ENCODE measurements at places on chromosomes 12 and 14.
A peak's percentile ranks its signal among the peaks of the same experiment; 100 is the strongest.

DNA sequence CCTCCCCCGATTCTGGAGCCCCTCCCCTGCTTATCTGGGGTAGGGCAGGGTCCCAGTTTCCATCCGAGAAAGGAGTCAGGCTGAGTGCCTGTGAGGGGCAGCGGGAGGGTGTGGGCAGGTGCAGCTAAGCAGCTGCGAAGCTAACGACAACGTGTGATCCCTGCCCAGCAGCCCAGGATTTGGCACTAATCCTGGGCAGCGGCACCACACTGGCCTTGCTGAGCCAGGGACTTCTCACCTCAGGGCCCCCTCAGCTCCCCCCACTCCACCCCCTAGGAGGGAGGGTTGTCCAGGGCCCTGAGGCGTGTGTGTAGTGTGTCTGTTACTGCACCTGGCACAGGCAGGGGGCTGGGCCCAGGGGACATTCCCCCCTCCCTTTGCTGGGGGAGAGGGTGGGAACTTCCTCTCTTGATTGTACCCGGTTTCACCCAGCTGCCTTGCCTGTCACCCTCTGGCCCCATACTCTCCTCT lies 1.8 kb downstream of the SMIM41 start:
- no peak for DNase-seq

- no peak for DNase-seq
Observed at GRCh38 chr12:31011336-31011735, 62.3 kb upstream of the DDX11 start.

DNA sequence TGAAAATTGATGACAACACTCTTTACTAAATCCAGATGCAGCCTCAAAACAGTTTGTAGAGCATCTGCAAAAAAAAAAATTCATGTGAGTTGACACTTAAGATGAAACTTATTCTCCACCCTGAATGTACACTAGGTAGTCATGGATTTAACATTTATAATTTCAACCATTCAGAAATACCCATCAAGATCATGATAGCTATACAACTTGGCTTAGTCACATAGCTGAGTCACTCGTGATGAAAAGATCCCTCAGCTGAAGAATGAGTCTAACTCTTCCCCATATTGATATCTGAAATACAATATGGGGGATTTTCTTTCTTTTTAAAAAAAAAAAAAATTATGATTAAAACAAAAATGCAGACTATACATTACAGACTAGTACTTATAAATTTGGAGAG lies 104.8 kb upstream of the PLEKHG7 start:
- no peak for DNase-seq

DNA sequence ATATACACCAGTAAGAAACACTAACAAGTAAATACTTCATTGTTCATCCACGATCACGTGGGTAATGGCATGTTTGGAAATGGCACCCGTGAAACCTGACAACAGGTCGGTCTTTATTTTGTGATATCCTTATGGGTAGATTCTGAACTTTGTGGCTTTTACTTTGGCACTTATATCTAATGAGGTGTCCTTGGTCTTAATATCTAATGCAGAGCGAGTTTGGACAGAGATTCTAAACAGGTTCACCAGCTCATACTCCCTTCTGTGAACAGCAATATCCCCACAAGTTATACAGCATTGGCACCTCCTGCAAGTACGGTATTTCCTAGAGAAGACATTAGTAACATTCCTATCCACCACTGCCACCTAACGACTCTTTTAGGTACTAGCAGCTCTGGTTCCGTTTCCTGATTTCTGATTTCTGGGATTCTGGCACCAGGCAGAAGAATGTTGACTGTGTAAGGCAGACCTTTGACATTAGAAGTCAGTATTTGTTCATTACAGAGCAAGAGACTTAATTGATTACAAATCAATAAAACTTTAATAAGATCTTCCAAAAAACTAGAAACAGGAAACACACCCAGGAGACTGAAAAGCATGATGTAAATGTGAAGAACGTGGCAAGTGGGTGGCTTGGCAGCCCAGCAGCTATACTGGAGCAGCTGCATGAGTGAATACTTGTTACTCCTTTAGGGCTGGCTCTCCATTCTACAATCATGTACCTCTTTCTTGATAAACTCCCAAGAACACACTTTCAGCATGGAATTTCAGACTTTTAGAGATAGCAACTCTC lies 2.5 kb downstream of the ANG start:
- DNase-seq = peak; percentile 65

GRCh38 chr14:100533656-100534485 lies 53.3 kb downstream of the BEGAIN start:
- no peak for DNase-seq

- DNase-seq = no peak
Observed at GRCh38 chr12:104143918-104144317, 5.9 kb upstream of the NFYB start.

- no peak for DNase-seq
Observed at GRCh38 chr12:50913224-50913623, 39.1 kb upstream of the HIGD1C start.

DNA sequence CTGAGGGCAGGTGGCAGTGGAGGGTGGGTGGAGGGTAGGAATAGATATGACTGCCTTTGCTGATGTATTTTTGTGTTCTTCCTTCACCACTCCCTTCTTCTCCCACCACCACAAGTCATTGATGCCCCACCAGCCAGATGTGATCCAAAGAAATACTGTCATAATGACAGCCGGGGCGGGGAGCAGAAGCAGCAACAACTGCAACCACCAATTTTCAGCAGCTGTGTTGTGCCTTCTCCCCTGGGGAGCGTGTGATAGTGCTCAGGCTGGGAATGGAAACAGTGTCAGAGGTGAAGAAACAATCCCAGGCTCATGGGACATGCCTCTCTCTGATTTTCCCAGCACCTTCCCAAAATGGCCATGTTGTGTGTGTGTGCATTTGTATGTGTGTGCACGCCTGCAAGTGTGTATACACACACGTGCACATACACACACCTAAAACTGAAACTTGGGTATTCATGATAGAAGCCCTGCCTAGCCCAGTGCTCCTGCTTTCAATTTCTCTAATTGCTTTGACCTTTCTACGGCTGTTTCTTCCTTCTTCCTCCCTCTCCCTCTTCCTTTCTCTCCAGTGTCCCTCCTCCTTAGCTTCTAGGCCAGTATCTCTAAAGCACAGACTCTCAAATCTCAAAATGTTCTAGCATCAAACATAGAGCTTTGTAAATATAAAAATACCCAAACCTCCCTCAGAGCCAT lies 299.2 kb upstream of the FKBP4 start:
- DNase-seq = no peak

GRCh38 chr12:93518725-93519124 lies 51.4 kb downstream of the MRPL42 start:
- DNase-seq = no peak

DNA sequence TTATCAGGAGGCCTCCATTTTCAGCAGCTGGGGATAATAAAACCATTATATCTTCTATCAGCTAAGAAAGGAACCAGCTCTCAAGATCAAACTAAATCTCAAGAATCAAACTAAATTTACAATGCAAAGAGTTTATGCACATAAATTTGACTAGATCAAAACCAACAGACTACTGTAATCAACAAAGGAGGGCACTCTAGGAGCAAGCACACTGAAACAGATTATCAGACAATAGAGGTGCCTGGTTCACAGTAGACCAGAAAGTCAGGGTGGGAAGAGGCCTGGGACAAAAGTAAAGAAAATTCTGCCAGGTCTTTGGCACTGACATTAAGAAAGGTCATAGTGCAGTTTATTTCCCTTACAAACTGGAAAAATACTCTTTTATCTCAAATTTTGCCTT lies 61.0 kb downstream of the HECTD4 start:
- no peak for DNase-seq

Data from HEK293T (cell line).